Fibroblast of skin of right quadriceps (primary cell): ENCODE measurements at places on chromosomes 4 and X.

DNA sequence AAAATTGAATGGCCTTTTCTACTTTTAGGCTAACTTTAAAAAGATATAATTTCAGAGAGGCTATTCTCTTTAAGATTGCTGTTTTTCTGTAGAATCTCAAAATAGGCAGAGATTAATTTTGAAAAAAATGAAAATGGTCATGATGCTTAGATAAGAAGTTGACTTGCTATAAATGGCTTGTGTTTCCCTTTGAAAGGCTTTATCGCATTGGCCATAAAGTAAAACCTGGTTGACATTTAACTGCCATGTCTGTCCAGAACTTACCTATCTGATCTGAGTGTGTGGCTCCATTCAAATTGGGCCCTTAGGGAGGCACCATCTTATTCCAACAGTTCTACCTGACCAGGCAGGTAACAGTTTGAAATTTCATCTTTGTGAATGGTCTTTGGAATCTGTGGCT is 56.1 kb downstream of the AFF2 start:
- no peak for DNase-seq

GRCh38 chr4:184950926-184951325 is 67.4 kb upstream of the HELT start:
- no peak for DNase-seq

DNA sequence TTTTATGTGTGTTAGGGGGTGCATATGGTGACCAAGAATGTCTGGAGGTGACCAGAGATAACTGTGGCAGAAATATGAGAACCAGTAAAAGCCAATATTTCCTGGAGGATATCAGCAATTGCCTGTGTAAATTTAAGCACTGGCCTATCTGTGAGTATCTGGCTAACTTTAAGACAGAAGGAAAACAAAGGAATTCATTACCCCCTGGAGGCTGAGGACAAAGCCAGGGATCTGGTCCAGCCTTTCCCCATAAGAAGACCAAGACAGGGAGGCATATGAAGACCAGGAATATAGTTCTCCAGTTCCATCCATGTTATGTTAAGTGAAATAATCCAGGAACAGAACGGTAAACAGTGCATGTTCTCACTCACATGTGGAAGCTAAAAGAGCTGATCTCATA is 49.2 kb downstream of the MFAP3L start:
- DNase-seq: no peak

DNA sequence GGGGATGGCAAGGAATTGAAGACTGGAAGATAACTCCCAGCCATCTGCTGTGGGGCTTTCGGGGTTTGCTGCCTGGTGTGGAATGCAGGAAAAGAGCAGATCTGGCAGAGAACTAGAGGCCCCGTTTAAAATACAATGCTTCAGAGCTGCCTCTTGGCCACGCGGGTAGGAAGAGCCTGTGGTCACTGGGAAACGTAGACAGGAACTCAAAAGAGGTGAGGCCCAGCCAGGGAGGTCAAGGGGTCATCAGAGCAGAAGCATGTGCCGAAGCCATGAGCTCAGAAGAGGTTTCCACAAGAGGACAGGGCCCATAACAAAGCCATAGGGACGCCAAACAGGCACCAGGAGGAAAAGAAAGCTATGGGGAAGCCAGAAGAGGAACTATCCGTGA is 14.5 kb upstream of the STS start:
- peak; percentile 22 for DNase-seq

GRCh38 chr4:140675599-140676231 is 80.5 kb downstream of the TBC1D9 start:
- no peak for DNase-seq

DNA sequence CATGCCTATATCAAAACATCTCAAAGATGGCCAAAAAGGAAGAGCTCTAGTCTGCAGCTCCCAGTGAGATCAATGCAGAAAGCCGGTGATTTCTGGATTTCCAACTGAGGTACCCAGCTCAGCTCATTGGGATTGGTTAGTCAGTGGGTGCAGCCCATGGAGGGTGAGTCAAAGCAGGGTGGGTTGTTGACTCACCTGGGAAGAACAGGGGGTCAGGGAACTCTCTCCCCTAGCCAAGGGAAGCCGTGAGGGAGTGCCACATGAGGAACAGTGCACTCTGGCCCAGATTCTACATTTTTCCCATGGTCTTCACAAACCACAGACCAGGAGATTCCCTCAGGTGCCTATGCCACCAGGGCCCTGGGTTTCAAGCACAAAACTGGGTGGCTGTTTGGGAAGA is 57.3 kb upstream of the FGF16 start:
- DNase-seq: no peak

DNA sequence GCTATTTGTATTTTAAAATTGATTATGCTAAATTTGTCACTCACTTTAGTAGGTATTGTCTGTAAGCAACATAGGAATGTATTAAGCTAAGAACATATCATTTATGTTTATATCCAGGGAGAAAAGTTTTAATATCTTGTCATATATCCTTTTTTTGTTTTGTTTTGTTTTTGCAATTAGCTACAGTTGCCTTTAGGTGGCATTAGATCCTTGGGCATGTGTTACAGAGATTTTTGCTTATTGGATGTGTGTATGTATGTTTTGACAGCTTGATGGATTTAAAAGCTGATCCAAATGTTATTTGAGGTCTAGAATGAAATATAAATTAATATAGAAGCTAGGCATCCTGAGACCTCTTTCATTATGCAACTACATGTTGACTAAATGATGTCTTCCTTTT is 36.1 kb upstream of the OTUD4 start:
- peak; percentile 33 for DNase-seq

GRCh38 chr4:147809211-147809610 is 77.3 kb downstream of the ARHGAP10 start:
- no peak for DNase-seq

GRCh38 chrX:133190877-133191738 is 27.0 kb downstream of the TFDP3 start:
- DNase-seq: no peak

DNA sequence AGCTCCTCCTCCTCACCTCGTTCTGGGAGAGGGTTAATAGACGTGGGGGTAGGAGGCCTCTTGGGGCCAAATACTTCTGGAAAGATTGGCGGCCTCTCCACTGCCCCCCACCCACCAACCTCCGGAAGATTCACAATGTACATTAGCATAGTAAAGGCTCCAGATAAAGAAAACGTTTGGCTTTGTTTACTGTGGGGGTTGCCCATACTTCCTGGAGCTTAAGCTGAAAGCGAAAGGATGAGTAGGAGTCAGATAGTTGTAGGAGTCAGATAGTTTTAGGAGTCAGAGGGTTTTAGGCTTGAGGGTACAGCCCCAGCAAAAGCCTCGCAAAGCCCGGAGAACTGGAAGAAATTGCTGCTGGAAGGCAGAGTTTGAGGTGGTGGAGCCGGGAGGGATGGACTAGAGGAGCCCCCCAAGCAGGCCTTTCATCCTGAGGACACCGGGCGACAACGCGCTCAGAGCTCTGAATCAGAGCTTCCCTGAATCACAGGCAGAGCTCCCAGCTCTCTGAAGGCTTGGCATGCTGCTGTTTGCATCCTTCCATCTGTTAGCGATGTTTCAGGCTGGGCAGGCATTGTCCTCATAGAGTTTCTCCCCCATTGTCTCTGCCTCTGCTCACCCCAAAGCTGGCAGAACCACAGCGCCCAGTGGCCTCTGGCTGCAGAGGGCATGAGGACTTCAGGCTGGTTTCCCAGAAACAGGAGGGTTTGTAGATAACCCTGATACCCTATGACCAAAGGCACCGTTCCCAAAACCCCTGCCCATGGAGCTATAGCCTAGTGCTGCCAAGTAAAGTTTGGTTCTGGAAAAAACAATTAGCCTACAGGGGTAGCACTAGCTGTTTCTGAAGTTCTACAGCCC is 280.7 kb downstream of the BCOR start:
- peak; percentile 45 for DNase-seq

DNA sequence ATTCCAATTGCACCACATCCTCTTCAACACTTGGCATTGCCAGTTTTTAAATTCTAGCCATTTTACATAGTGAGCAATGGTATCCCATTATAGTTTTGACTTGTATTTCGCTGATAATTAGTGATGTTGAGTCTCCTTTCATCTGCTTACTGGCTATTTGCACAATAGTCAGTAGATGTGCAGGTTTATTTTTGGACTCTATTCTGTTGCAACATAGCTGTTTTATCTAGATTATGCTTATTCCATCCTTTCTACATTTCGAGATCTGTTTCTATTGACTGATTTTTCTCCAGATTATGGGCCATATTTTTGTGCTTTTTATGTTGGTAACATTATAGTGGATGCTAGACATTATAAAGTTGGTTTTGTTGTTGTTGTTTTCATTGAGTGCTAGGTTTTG is 106.1 kb downstream of the WWC2 start:
- no peak for DNase-seq
